ENCODE measurements at places on chromosomes 16 and 17.
A peak's percentile ranks its signal among the peaks of the same experiment; 100 is the strongest.

DNA sequence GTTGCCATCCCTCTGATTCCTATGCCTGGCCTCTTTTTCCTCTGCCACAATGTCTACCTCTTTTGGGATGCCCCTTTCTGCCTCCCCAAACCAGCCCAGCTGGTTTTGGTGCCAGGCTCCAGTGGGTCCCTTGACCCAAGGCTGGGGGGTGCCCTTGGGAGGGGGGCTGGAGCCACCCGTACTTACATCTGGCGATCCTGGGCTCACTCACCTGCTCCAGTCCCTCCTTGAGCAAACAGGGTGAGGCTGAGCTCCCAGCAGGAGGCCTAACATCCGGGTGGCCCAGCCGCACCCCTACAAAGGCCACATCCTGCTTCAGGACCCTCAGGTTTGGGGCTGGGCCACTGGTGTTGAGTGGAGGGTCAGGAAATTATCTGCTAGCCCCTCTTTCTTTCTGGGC is 1.2 kb downstream of the ERN2 start:
- DNase-seq, result no peak

- no peak for DNase-seq
These were observed 195.2 kb upstream of the CNTNAP4 start for GRCh38 chr16:76081967-76082366.

DNA sequence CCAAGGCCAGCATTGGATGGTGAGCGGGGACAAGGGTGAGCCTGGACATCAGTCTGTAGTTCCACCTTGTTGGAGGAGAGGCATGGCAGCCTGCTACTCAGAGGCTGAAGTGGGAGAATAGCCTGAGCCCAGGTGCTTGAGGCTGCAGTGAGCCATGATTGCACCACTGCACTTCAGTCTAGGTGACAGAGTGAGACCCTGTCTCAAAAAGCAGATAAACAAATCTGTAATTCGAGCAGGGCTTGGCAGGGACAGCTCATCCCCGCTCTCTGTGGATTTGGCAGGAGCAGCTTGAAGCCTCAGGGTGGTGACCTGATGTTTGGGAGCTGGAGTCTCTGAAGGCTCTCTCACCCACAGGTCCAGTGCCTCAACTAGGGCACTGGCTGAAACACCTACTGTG is 38.6 kb upstream of the ZCCHC14 start:
- DNase-seq, result no peak

DNA sequence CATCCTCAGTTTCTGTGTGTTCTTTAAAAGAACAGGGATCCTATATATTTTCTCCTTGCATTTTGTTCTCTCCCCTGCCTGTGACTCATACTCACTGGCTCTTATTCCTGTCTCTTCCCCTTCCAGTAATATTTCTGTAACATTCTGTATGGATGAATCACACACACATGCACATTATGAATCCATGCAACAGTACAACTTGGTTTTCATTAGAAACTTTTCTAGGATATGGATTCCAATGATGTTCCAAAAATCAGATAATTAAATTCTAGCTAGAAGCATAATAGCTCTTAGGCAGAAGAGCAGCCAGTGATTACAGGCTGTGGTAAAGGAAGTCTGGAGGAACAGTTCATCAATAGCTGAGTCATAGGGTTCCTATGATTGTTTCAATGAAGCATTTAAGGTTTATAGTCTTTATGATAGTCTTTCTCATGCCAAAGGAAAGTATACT is 119.6 kb upstream of the PMFBP1 start:
- DNase-seq, result peak; percentile 92

- no peak for DNase-seq
These were observed 75.2 kb upstream of the DHX40 start for GRCh38 chr17:59490216-59490615.

DNA sequence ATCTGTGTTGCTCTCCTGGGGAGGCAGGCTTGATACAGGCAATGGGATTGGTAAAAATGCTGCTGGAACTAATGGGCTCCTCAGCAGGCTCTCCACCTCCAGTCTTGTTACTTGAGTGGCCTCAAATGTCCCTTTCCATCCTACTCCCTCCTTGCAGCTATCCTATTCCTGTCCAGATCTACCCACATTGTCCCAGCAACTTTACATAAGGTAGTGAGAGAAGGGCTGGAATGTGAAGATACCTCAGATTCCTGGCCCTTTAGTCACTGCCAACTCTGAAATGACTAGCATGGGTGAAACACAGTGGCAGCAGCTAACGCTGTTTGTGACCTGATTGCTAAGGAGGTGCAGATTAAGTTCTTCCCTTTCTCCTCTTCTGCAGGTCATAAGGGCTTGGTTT is 210.1 kb upstream of the HS3ST4 start:
- no peak for DNase-seq

Measured in AG04449 (cell line).